ENCODE measurements at places on chromosomes 3 and 15.

DNA sequence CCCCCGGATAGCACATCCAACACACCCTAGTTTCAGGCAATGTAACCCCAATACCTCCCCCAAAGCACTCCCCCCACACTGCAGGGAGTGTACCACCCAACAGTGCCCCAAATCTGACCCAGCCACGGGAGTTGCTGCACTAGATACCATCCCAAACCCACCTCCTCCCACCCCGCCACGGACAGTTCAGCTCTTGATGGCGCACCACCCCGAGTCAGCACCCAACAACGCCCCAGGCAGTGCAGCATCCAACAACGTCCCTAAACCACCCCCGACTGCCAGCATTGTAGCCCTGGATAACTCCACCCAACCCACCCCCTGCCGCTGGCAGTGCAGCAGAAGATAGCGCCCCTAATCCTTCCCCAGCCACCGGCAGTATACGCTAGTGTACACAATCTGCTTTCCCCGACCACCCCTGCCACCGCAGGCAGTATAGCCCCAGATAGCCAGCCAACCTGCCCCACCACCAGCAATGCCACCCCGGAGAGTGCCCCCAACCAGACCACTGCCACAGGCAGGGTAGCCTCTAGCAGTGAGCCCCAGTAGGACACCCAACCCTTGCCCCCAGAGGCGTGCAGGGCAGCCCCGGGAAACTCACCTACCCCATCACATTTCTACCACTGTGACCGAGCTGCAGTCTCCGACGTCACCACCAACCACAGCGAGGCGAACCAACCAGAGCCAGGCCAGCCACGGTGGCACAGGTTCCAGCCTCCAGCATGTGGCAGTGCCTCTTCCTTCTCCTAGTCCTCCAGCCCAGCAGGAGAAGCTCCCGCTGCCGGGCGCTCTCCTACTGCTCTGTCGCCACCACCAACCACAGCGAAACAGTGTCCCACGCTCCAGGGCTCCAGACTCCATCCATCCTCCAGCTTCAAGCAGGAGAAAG, 178.1 kb downstream of the POTEB3 start:
- no peak for DNase-seq

GRCh38 chr3:81958972-81959640, 197.7 kb upstream of the GBE1 start:
- no peak for DNase-seq

- DNase-seq = no peak
Observed at GRCh38 chr3:126031981-126032471, 51.9 kb downstream of the SLC41A3 start.

- DNase-seq = no peak
Observed at GRCh38 chr3:141236361-141236760, 4.7 kb downstream of the PXYLP1 start.

GRCh38 chr3:142626971-142627370, 30.8 kb downstream of the PLS1 start:
- no peak for DNase-seq

DNA sequence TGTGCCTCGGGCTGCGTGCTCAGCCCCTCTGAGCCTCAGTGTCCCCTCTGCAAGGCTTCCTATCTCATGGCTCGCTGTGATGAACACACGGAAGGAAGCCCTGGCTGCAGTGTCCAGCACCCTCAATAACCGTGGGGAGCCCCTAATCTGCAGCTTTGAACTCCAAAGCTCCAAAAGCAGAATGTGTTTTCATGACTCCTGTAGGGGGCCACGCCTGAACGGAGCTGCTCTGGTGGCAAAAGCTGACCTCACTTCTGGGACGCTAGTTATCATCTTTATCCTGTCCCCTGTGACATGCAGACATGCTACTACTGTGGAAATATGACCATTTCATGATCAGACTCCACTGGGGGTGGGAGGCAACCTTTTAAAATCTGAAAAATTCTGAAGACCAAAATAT, 98.8 kb downstream of the SEC22A start:
- no peak for DNase-seq

GRCh38 chr3:24686808-24687207, 192.2 kb upstream of the THRB start:
- no peak for DNase-seq

DNA sequence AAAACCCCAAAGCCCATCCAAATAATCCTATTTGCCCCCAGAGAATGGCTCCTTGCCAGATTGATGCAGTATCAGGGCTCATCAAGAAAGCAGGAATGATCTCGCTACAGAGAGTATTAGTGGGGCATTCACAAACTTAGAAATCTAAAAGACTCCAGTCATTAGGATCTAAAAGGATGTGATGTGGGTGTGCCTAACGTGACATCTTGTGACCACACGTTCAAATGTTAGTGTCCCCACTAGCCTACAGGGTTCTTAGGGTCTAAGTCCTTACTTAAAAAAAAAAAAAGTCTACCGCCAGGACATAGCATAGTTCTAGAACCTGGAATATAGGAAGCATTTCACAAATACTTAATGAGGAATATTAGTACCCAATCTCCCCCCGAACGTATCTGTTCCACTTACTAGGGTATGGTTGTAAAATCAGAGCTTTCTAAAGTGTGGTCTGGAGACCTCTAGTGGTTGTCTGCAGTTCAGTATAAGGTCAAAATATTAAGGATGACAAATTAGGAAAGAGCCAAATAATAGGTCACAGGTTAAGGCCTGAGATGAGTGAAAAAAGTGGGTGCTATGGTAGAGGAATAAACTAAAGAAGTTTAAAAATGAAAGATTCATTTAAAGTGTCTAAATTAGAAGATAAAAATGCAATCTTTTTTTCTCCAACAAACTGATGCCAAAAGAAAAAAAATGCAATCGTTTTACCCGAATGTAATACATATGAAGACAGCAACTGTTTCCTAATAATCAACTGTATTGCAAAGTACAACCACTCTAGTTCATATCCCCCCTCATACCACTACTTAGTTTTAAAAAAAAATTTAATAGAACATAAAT, 4.2 kb upstream of the CHRM5 start:
- DNase-seq = no peak

- DNase-seq = no peak
Observed at GRCh38 chr3:17946619-17947018, 204.2 kb upstream of the TBC1D5 start.

DNA sequence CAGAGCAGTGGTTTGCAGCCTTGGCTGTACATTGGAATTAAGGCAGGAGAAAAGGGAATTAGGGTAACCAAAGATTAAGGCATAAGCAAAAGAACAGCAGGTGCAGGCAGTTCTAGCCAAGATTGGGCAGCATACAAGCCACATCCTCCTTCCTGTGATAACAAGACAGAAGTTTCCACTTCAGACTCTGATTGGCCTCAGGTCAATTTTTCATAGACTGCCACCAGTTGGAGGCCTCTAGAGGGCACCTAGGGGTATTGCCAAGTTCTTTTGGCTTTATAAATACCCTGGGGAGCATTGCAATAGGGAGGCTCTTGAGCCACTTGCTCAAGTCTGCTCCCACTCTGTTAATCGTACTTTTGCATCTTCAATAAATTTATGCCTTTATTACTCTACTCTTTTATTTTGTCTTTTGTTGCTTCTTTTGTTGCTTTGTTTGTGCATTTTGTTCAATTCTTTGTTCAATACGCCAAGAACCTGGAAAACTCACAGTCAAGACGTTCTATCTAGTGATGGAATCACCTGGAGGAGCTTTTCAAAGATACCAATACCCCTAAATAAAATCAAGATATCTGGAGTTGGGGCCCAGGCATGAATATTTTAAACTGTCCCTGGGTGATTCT, 32.2 kb upstream of the FMN1 start:
- peak; percentile 1 for DNase-seq

DNA sequence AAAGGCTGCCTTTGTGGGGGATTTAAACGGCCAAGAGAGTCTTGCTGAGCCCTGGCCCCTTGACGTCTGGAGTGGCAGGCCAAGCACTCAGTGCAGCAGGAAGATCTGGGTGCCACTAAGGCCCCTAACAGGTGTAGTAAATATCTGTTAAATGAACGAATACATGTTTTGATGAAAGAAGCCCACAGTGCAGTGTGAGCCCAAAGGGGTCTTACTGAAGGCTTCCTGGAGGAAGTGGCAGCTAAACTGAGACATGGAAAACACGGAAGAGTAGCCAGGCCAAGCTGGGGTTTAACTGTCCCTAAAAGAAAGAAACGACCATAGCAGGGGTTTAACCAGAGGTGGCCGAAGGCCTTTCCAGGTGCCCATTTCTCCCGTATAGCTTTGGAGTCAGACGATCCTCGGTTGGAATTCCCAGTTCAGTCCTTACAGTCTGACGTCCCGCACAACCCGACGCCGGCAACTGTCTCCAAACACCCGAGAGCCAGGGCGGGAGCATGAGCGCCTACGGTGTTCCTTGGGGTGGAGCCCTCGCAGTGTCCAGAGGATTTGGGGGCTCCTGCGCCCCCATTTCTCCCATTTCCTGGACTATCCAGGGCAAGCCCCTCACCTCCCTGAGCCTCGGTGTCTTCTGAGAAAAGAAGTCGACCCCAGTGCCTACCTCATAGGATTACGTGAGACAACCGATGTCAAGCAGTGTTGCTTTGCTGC, 910 bp upstream of the ABHD6 start:
- no peak for DNase-seq

DNA sequence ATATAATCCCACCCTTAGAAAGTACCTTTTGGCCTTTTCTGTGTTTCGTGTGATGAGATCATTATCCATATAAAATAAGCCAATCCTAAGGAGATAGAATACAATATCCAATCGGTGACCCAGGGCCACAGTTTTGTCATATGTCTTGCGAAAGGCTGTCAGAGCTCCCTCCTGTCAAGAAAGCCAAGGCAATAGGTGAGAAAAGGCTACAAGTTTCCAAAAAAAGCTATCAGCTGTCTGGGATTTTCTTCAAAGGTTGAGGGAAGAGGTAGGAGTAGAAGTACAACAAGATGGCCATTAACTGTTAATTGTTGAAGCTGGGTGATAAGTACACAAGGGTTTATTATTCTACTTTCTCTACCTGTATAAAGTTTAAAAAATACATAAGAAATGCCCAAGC, 4.0 kb downstream of the PSMD6 start:
- DNase-seq = no peak

DNA sequence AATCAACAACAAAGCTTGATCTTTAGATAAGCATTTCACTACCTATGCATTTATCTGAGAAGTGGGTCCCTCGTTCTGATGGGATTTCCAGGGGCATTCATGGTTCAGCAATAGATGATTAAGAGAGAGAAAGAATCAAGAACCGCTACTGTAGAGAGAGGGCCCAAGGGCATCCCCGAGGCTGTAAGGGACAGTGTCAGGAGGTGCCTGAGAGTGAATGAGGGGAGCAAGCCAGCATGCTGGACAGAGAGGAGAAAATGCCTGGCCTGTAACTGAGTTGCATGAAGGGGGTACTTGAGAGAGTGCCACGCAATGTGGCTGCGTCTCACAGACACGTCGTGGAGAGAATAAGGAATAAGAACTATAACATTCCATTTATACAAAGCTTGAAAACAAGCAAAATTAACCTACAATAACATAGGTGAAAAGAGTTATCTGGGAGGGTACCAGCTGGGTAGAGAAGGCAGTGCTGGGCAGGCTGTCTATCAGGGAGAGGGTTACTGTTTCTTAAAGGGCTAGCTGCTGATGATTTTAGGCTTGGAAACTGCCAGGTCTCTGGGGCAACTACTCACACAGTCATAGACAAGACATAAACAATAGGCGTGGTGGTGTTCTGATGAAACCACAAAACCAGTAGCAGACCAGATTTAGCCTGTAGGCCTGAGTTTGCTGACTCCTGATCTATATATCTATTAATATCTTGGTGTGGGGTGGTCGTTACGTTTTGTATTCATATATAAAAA, 374.6 kb upstream of the CFAP20DC start:
- no peak for DNase-seq

DNA sequence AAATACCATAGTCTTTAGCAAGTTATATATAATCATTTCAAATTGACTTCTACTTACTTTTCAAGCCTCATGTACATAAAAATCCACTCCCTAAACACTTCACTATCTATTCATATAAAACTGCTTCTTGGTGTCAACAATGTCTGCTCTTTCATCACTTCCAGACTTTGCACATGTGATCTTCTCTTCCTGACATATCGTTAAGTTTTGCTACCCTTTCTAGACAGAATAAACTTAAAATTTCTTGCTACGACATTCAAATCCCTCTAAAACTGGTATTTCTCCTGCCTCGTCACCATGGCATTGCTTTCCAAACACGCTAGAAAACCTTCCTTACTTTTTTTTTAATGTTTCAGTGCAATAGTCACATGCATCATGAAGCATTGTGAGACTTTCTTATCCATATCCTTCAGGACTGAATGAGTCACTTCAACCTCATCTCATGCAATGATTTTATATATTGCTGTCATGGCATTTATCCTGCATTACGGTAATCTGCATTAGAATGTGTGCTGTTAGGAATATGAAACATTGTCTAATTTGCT, 122.8 kb downstream of the GMNC start:
- no peak for DNase-seq

DNA sequence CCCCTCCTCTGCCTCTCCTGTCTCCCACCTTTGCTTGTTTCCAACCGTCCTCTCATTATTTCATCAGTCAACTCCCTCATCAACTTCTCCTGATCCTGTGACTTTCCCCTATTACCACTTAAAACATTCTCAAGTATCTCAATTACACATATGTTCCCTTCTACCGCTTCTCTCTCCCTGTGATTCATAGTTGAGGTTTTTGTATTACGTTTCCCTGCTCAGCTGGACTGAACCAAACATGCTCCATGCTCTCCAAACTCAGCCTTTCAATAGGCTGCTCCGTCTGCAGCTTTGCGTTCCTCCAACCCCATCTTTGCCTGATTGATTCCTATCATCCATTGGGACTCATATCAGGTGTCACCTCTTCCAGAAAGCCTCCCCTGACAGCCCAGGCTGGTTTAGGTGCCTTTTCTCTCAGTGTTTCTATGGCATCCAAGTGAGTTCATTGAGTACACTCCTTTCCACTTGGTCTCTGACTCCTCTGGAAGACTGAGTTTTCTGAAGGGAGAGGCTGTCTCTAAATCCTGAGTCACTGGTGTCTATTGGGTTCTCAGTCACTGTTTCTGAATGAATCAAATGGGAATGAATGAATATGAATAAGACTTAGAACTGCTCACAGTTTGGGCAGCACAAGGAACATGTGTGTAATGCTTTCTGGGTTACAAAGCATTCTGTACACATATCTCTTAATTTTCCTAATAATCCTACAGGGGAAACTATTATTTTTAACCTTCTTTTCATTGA, 56.4 kb downstream of the PLD1 start:
- no peak for DNase-seq

- no peak for DNase-seq
Observed at GRCh38 chr3:35141406-35141805, 497.9 kb upstream of the ARPP21 start.

DNA sequence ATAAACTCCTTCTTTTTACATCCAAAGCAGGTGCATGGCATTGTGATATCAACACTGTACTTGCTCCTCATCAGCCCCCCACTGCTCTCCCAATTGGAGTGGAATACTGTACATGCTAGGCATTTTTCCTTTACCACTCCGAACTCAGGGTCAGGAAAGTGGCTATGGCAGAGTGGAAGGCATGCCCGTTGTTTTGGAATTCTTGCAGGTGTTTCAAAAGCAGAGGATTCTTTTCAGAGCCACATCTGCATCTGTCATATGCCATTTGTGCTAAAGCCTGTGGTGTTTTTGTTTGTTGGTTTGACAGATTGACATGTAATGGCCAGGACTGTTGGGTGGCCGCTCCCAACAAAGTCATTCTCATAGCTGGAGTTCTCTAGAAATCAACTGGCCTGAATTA, 41.7 kb downstream of the SOX2 start:
- DNase-seq = no peak

Data from NCI-H1694 (cell line).